GM19239 (cell line): ENCODE measurements at places on chromosomes 7 and 10.

GRCh38 chr10:131259535-131259934 lies 52.0 kb downstream of the TCERG1L start:
- DNase-seq = no peak

GRCh38 chr10:21524526-21525366 lies 736 bp downstream of the SKIDA1 start:
- no peak for DNase-seq

GRCh38 chr10:74799721-74800221 lies 26.6 kb upstream of the KAT6B start:
- DNase-seq = no peak

DNA sequence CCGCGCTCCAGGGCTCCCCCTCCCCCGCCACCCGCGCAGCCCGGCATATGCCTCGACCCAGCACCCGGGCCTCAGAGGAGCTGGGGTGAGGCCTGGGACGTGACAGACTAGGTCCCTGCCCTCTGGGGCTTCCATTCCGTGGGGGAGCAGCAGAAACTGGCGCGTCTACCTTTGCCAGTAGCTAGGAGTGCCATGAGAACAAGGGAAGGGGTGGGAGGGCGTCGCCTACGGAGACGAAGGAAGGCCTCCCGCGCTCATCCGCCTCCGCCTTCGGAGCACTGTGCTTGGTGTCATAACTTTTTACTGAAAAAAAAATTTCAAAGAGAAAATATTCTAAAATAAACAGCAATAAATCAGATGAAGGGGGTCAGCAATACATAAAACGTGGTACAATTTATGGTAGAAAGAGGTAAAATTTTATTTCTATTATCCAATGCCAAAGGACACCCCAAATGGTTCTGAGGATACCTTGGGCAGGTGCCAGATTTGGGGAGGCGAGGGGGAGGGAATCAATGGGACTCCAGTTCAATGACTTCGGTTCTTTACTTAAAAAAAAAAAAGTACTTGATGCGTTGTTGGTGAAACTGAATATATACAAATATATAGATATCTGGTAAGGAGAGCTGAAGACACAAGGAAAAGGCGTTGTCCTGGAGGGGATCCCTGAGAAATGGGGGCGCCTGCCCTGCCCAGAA lies 35.1 kb upstream of the GRID1 start:
- no peak for DNase-seq

DNA sequence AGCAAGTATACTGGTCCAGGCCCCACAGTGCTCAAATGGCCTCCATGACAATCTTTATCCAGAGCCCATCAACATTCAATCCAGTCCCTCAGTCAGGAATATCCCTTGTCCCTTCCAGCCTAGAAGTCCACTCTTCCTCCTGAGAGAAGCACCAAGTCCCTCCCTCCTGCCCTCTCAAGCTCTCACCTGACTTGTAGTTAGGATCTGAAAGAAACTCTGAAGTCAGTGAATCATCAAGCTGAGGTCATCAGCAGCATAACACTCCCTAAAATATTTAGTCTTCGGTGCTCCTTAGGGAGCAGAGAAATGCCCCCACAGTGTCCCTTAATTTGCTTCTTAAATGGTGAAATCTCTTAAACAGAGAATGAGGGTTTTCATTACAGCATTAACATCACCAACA lies 31.0 kb downstream of the GRM8 start:
- DNase-seq = no peak

DNA sequence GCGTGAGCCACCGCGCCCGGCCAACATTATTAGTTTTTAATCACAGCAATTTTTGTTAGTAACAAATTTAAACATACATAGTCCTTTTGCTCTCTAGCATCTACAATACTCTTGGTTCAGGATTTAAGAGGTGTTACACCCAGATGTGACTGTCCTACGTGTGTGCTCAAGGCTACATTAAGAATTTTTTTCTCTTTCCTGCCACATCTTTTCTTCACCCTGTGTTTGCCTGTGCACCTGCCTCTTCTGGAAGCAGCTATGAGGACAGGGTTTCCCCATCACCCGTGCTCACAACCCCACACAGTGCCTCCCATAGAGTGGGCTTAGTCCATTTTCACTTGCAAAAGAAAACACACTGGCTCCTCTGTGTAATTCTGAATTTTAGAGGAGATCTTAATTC lies 186.7 kb upstream of the KLF6 start:
- no peak for DNase-seq

DNA sequence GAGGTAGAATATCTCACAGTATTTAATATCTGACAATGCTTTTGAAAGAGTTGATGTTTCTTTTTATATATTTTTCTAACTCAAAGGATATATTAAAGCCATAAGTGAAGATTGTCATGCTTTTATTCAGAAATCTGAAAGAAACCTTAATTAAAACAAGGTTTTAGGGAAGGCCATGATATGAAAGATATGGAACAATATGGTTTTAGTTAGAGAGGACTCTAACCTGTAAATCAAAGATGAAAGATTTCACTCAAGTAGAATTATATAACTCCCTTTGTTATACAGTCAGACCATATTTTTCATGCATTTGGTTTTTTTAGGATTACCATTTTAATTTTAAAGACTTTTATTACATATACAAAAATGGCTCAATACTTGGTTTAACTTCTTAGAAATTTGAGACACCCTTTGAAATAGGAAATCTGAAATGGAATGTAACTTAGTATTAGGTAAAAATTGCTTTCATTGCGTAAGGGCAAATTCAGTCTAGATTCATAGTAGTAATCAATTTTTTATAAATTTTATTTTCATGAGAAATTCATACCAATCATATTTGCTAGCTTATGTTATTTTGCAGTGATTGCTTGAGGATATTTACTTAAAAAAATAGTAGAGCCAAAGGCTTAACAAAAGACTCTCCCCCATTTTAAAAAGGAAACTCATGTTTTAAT lies 119.8 kb downstream of the TWIST1 start:
- no peak for DNase-seq

- DNase-seq = no peak
These were observed 221.0 kb downstream of the TWIST1 start for GRCh38 chr7:18896343-18896975.

- no peak for DNase-seq
These were observed 306.0 kb upstream of the SHH start for GRCh38 chr7:156118248-156118645.

DNA sequence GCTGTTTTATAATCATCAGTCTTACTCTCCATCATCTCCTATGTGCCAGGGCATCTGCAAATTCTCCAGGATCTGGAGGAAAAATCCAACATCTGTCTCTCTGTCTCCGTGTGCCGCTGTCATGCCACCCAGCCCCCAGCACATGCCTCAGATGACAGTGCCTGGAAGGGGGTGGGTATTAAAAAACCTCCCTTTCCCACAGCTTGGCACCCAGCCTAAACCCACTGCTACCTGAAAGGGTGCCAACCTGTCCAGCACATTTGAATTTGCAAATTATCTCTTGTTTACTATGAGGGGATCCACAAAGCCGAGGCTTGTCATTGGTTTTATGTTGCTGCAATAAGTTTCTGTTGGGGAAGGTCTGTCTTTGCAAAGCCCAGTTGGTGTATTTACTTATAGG lies 73.1 kb downstream of the EMX2 start:
- no peak for DNase-seq

DNA sequence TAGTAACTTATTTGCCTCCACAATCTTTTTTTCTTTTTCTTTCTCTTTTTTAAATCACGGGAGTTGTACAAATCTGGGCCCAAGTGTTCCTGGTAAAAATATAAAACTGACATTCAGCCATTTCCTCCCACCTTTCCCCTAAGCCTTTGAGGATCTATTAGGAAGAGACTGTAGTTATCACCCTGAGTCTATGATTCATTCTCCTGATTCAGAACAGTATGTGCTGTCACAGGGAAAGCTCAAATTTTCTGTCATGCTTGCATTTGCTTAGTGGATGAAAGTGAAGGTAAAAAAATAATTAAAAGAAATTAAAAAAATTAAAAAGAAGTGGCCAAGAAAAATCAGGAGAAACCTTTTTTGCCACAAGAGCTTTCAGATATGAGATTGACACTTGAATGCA lies 71.7 kb downstream of the KIF20B start:
- DNase-seq = no peak

GRCh38 chr10:70115948-70116682 lies 16.5 kb downstream of the AIFM2 start:
- DNase-seq = peak; percentile 66

- no peak for DNase-seq
These were observed at the start of gene AGR2 for GRCh38 chr7:16804674-16805439. Gene AGR2, minus strand, starts transcription at chr7:16804999. Its CDS starts 3,203 bp downstream, at chr7:16801796.
